Tibial nerve (tissue), 4 donors: ENCODE measurements at places on chromosomes 5 and 9. TPM values are rescaled to one million over a fixed set of nuclear protein-coding genes. Genes with fewer than 3 reads are reported as not detected.

DNA sequence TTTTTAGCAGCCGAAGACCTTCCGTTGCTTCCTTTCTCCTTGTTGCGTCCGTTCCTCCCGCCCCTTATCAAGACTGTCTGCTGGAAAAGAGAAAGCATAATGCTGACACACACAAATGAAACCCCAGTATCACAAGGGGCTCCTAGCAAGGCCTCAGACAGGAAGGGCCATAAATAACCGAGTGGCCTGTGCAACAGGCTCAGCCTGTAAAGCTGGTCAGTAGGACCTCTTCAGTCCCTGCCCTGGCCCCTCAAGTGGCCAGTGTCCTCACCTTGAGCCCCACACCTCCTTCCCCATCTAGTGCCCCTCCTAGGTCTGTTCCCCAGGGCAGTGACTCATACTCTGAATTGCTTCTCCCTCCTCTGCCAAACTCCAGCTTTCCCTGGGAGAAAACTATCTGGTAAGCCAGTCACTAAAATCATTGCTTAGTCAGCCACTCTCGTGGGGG is 174.6 kb upstream of the IL12B start:
- H3K36me3 ChIP-seq, result no peaks in the 10 kb centered on the region
- no peaks in the 10 kb centered on the region for H3K4me1 ChIP-seq
- no peak for DNase-seq
- no peak overlapping the region for H3K4me3 ChIP-seq
- peak overlapping the region; percentile 52 for H3K27ac ChIP-seq
- no peaks in the 10 kb centered on the region for H3K27me3 ChIP-seq

The CTNND2 gene
- total RNA-seq, result not detected

The IFNK gene
- not detected for total RNA-seq

GRCh38 chr9:119487118-119487827 is 118.0 kb upstream of the BRINP1 start:
- no peaks in the 10 kb centered on the region for H3K4me1 ChIP-seq
- DNase-seq, result no peak
- no peak overlapping the region for H3K27ac ChIP-seq
- no peak overlapping the region for H3K4me3 ChIP-seq

DNA sequence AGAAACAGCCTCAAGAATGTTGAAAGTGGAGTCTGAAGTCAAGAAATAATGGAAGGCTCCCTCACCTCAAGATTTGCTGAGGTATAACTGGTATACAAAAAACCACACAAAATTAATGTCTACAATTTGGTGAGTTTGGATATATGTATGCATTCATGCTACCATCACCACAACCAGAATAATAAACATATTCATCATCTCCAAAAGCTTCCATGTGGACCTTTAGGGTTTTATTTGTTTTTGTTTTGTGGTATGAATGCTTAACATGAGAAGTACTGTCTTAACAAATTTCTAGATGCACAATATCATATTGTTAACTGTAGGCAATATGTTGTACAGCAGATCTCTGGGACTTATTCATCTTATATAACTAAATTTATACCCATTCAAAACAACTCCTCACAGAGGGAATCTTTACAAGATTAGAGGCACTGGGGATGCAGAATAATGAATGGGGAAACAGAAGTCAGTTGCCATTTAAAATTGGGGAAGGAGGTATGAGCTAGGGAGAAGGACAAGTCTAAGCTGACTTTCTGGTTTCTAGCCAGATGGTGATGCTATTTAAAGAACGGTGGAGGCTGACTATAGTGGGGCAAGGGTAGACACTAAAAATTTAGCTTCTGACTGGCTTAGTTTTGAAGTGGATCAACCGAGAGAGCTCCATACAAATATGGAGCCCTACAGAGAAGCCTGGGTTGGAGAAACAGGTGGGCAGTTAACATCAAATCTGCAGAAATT is 213.9 kb downstream of the BNC2 start:
- H3K4me3 ChIP-seq, result no peak overlapping the region
- H3K27me3 ChIP-seq, result no peaks in the 10 kb centered on the region
- no peak for DNase-seq
- peak overlapping the region; percentile 20 for H3K27ac ChIP-seq
- no peaks in the 10 kb centered on the region for H3K36me3 ChIP-seq

GRCh38 chr5:177232358-177232757 is 71.2 kb downstream of the RAB24 start:
- H3K36me3 ChIP-seq, result peaks cover 4% of the 10 kb centered on the region
- peaks cover 38% of the 10 kb centered on the region for H3K4me1 ChIP-seq
- no peak overlapping the region for H3K27ac ChIP-seq
- DNase-seq, result no peak

- H3K27me3 ChIP-seq, result no peaks in the 10 kb centered on the region
- no peak overlapping the region for H3K4me3 ChIP-seq
- no peak for DNase-seq
Measured at GRCh38 chr9:126502417-126503332, 111.1 kb upstream of the LMX1B start.

DNA sequence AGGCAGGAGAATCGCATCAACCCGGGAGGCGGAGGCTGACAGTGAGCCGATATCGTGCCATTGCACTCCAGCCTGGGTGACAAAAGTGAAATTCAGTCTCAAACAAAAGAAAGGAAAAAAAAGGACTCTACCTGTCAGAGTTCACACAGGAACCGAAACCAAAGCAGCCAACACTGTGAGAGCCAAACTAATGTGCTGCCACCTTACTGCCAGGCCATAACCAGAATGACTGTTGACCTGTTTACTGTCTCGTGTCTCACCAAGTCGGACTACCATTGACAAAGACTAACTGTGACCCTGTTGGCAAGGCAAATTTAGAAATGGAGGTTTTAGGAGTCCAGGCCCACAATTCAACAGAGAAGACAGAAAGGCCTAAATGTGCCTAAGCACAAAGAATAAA is 112.4 kb downstream of the ANXA2R start:
- no peak overlapping the region for H3K27ac ChIP-seq
- no peak overlapping the region for H3K4me3 ChIP-seq
- H3K4me1 ChIP-seq, result no peaks in the 10 kb centered on the region
- DNase-seq, result no peak

- H3K4me1 ChIP-seq, result no peaks in the 10 kb centered on the region
- H3K36me3 ChIP-seq, result no peaks in the 10 kb centered on the region
- no peak overlapping the region for H3K27ac ChIP-seq
- DNase-seq, result no peak
- H3K27me3 ChIP-seq, result no peaks in the 10 kb centered on the region
Measured at GRCh38 chr9:34396276-34397214, 19.8 kb upstream of the MYORG start.

DNA sequence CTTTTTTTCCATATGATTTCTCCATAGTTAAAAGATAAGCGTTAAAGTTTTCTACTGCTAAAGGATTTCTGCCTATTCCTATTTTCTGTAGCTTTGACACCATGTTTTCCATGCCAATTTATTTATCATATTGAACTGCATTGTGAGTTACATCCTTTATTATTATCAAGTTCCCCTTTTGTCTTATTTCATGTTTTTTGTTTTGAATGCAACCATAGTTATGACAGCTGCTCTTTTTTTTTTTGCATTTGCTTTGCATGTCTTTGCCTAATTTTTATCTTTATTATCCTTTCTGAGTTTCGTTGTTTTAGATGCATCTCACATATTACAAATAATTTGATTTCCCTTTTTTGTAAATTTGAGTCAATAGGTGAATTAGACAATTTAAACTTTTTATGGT is 161.5 kb downstream of the DEPDC1B start:
- DNase-seq, result no peak
- no peaks in the 10 kb centered on the region for H3K4me1 ChIP-seq
- no peak overlapping the region for H3K27ac ChIP-seq
- H3K36me3 ChIP-seq, result no peaks in the 10 kb centered on the region
- H3K27me3 ChIP-seq, result no peaks in the 10 kb centered on the region

DNA sequence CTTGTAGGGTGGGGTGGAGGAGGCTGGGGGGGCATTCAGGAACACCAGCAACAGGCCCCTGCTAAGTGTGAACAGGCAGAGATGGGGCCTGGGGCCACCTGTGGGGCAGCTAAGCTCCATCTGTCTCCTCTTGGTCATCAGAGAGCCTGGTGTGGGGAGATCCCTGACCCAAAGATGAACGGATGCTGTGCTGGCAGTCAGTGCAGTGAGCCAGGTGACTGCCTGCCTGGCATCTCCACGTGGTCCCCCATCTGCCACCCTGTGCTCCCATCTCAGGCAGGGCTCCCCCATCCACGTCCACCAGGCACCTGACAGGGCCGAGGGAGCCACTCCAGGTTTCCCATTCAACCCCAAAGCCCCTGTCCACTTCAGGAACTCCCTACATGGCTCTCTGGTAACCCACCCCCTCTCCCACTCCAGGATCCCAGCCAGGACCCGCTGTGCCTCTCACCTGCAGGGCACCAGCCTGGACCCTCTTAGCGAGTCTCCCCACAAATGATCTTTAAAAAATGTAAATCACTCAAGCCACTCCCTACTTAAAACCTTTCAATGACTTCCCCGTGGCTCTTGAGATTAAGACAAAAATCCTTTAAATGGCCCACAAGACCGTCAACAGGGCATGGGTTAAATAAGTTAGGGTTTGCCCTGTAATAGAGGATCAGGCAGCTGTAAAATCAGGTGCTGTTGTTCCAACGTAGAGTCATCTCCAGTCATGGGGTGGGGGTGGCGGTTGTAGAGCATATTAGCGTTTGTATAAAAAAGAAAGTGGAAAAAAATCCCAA is 60.8 kb downstream of the LMX1B start:
- no peaks in the 10 kb centered on the region for H3K36me3 ChIP-seq
- no peak overlapping the region for H3K27ac ChIP-seq
- no peak overlapping the region for H3K4me3 ChIP-seq

GRCh38 chr5:174384509-174384947 is 339.0 kb downstream of the NSG2 start:
- DNase-seq, result no peak
- H3K27ac ChIP-seq, result no peak overlapping the region
- H3K4me1 ChIP-seq, result no peaks in the 10 kb centered on the region
- no peak overlapping the region for H3K4me3 ChIP-seq
- peaks cover 5% of the 10 kb centered on the region for H3K27me3 ChIP-seq
- no peaks in the 10 kb centered on the region for H3K36me3 ChIP-seq

DNA sequence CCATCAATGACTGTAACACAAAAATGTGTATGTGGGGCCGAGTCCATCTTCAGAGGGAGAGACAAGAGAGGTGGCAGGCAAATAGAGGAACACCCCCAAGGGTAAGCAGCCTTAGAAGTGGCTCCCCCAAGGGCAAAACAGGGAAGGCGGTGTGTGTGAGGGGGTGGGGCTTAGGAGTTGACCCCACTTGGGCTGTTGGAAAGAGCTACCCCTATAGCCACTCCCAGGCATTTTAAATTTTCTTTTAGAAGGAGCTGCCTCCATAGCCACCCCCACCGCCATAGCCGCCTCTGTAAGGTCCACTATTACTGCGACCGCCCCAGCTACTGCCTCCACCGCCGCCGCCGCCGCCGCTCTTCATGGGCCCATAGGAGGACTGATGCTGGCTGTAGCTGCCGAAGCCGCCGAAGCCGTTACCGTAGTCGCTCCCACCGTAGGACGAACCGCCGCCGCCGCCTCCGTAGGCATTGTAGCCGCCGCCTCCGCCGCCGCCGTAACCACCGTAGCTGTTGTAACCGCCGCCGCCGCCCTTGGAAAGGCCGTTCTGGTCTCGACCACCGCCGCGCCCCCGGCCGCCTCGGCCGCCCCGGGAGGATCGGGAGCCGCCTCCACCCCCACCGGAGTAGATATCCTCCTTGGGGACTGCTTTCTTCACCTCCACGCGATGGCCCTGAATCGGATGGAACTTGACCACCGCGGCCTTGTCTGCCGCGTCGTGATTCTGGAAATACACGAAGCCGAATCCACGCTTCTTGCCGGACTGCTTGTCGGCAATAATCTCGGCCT is 1.1 kb downstream of the HNRNPA0 start:
- H3K4me1 ChIP-seq, result no peaks in the 10 kb centered on the region
- H3K36me3 ChIP-seq, result no peaks in the 10 kb centered on the region
- peak overlapping the region; percentile 84 for H3K4me3 ChIP-seq
- H3K27ac ChIP-seq, result peak overlapping the region; percentile 99
- peak; percentile 27 for DNase-seq
- H3K27me3 ChIP-seq, result no peaks in the 10 kb centered on the region

The HAPLN1 gene
- not detected for total RNA-seq

GRCh38 chr5:128674837-128675446 is 136.9 kb upstream of the FBN2 start:
- no peak overlapping the region for H3K4me3 ChIP-seq
- H3K27me3 ChIP-seq, result no peaks in the 10 kb centered on the region
- peak; percentile 28 for DNase-seq
- no peaks in the 10 kb centered on the region for H3K36me3 ChIP-seq

GRCh38 chr9:79742110-79742721 is 170.5 kb downstream of the TLE4 start:
- no peaks in the 10 kb centered on the region for H3K27me3 ChIP-seq
- no peaks in the 10 kb centered on the region for H3K4me1 ChIP-seq
- H3K27ac ChIP-seq, result no peak overlapping the region
- no peak for DNase-seq
- H3K36me3 ChIP-seq, result no peaks in the 10 kb centered on the region
- no peak overlapping the region for H3K4me3 ChIP-seq

DNA sequence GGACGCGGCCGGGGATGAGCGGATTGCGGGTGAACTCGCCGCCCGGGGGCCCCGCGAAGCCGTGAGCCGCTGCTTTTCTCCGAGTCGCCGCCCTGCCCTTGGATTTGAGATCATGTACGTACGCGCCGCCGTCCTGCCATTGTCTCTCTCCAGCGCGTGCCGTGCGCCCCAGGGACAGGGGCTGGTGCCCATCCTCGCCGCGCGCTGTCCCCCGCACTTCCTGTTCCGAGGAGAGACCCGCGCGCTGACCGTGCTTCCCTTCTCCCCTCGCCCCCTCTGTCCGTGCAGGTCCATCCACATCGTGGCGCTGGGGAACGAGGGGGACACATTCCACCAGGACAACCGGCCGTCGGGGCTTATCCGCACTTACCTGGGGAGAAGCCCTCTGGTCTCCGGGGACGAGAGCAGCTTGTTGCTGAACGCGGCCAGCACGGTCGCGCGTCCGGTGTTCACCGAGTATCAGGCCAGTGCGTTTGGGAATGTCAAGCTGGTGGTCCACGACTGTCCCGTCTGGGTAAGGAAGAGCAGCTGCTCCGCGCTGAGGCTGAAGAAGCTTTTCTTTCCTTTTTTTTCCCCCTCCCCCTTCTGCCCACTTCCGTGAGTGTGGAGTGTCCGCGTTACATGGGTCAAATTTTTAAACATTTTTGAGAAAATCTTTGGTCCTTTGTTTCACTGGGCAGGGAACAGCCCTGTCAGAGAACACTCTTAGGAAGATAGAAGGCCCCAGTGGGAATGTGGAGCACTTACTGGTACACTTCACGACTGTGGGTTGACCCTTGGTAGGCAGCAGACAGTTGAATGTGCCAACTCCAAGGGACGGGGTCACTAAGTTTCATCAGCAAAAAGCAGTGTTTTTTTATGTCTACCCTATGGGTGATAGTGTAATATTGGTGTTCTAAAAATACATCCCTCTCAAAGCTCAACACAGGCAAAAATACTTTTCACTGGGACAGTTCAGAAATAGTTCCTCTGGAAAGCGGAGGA is 727 bp downstream of the RHOBTB3 start:
- H3K27me3 ChIP-seq, result no peaks in the 10 kb centered on the region
- peaks cover 39% of the 10 kb centered on the region for H3K4me1 ChIP-seq
- DNase-seq, result peak; percentile 38
- peak overlapping the region; percentile 64 for H3K4me3 ChIP-seq
- H3K27ac ChIP-seq, result peak overlapping the region; percentile 93

GRCh38 chr9:91465420-91465819 is 41.8 kb upstream of the NFIL3 start:
- DNase-seq, result no peak
- H3K27me3 ChIP-seq, result no peaks in the 10 kb centered on the region
- no peak overlapping the region for H3K4me3 ChIP-seq
- H3K36me3 ChIP-seq, result no peaks in the 10 kb centered on the region

The PCDHB8 gene
- total RNA-seq, result 4.2 TPM

- no peaks in the 10 kb centered on the region for H3K27me3 ChIP-seq
- H3K36me3 ChIP-seq, result no peaks in the 10 kb centered on the region
- H3K4me1 ChIP-seq, result no peaks in the 10 kb centered on the region
Measured at GRCh38 chr5:83001796-83002381, 75.3 kb downstream of the TMEM167A start.
